ENCODE measurements at places on chromosomes 6 and 20. TPM values are rescaled to one million over a fixed set of nuclear protein-coding genes. Genes with fewer than 3 reads are reported as not detected.

GRCh38 chr20:18588574-18588933 is 700 bp downstream of the DTD1 start:
- DNase-seq: no peak

GRCh38 chr6:113584767-113585166 is 272.4 kb upstream of the MARCKS start:
- DNase-seq: no peak

- no peak for DNase-seq
Observed at GRCh38 chr20:47998736-47999135, 213.5 kb upstream of the SULF2 start.

- no peak for DNase-seq
Observed at GRCh38 chr20:6956574-6956973, 189.1 kb downstream of the BMP2 start.

The ESR1 gene
- 2.8 TPM for total RNA-seq

The DDX43 gene
- total RNA-seq: 2.5 TPM

The TAP2 gene
- 165 TPM for total RNA-seq

GRCh38 chr6:9520417-9521151 is 894.3 kb downstream of the TFAP2A start:
- no peak for DNase-seq

DNA sequence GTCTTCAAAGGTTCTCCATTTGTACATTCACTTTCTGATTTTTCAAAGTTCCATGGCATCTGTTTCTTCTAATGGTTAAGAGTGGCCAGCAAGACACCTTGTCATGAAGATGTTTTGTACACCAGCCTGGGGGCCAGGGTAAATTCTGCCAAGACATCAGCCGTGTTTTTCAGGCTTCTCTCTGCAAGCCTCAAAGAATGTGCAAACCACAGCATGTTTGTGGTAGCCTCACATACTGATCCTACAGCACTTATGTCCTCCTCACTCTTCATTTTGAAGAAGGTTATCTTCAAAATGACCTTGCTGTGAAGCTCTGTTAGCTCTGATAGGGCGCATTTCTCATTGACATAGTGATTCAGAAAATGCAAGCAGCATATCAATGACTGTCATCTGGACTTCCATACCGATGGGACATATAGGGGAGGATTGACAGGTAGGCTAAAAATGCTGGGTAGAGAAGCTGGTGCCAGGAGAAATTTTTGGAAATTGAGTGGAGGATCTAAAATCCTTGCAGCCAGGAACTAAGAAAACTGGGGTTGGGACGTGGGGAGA is 59.3 kb upstream of the SPTLC3 start:
- no peak for DNase-seq

- DNase-seq: no peak
Observed at GRCh38 chr6:144690666-144691065, 405.5 kb downstream of the UTRN start.

The CLIC1 gene
- 61.5 TPM for total RNA-seq

The CDS2 gene
- total RNA-seq: 62.4 TPM

The MAS1 gene
- not detected for total RNA-seq

DNA sequence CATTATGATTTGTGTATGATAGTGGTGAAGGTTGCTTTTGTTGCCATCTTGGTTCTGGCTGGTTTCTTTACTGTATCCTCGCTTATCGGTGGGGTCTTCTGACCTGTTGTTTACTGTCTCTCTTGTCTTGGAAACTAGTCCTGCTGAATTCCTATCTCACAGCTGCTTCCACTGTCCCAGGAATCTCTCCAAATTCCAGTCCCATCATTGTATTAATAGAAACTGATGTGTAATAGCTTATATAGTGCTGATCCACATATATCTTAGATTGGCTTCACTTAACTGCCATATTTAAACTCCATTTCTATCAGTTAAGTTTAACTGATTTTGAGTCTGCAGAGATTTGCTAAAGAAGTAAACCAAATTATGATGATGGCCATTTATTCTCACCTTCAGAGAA is 5.9 kb downstream of the GTF2H5 start:
- DNase-seq: no peak

Measured in CD4-positive, alpha-beta T cell (primary cell).